ENCODE measurements at places on chromosomes 3 and 15.

DNA sequence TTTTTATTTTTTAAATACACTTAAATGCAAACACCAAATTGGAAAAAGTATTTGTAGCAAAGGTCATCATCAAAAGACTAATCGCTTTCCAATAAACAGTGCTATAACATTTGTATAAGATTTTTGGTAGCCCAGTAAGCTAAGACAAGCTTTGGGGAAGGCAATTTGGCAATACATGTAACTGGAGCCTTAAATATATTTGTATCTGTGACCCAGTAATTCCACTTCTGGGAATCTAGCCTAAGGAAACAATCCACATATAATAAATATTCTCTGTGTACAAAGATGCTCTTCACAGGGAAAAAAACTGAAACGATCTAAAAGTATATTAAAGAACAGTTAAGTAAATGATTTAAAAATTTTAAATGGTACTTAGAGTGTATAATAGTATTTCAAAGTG is 65.5 kb upstream of the TJP1 start:
- DNase-seq = no peak

- DNase-seq = no peak
Observed at GRCh38 chr3:34676436-34676835, 878.0 kb downstream of the PDCD6IP start.

- no peak for DNase-seq
Observed at GRCh38 chr3:195698325-195698646, 22.5 kb upstream of the MUC20 start.

- no peak for DNase-seq
Observed at GRCh38 chr15:84104853-84105252, 130.7 kb upstream of the GOLGA6L4 start.

GRCh38 chr3:48765376-48765775 is 48.4 kb upstream of the IP6K2 start:
- DNase-seq = no peak
